BJ (cell line): ENCODE measurements at places on chromosomes 5 and 9.

- DNase-seq: no peak
Observed at GRCh38 chr9:80025796-80026520, 454.2 kb downstream of the TLE4 start.

DNA sequence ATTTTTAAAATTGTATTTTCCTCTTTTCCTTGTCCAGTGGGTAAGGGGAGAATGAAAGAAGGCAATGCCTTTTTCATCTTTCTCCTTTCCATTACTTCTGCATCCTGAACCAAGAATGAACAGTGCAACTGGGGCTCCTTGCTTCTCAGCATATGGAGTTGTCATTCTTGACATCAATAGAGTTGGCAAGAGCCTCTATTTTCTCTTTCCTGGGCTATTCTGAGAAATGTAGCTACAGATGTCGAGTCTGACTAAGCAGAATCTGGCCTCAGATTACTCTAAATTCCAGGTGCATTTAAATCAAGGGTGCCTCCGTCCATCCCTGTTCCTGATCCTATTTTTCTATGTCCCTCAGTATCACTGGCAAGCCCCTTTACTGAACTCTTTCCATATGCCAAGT lies 244.8 kb downstream of the GLIS3 start:
- no peak for DNase-seq

GRCh38 chr9:5263351-5264218 lies 32.4 kb downstream of the INSL4 start:
- DNase-seq: no peak

DNA sequence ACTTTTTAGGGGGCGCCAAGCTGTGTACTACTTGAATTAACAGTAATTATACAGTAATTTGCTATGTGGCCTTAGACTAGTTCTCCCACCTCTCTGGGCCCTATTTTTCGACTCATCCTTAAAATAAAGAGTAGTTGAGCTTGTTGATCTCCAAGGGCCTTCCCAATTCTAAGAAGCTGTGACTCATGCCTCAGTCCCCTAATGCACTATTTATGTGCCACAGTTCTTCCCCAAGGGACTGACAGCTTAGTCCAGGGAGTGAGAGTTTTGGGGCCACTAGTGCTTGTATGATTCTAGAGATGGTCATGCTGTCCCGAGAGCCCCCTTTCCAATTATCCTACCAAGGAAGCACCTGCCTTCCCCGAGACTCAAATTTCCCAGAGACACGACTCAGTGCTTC lies 149.7 kb downstream of the PAPPA start:
- DNase-seq: no peak

GRCh38 chr9:98109052-98109451 lies 10.0 kb downstream of the TRIM14 start:
- DNase-seq: no peak

GRCh38 chr5:125393221-125393815 lies 646.9 kb upstream of the ZNF608 start:
- DNase-seq: no peak

DNA sequence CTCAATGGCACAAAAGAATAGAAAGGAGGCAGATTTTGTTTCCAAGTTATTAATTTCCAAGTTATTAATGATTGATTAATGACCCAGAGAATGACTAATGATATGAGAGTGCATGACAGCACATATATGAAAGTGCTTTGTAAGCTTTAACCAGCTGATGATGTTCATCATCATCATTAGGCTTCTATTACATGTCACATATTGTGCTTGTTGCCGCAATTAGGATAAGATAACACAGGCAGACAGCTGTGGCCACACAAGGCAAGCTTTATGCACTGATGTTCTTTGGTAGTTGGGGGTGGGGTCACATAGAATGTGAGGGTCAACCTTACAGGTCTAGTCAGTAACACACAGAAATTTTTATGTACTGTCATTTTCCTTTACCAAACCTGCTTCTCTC lies 219.7 kb downstream of the TRPM3 start:
- no peak for DNase-seq

- no peak for DNase-seq
Observed at GRCh38 chr5:163508753-163509152, 3.3 kb downstream of the MAT2B start.

DNA sequence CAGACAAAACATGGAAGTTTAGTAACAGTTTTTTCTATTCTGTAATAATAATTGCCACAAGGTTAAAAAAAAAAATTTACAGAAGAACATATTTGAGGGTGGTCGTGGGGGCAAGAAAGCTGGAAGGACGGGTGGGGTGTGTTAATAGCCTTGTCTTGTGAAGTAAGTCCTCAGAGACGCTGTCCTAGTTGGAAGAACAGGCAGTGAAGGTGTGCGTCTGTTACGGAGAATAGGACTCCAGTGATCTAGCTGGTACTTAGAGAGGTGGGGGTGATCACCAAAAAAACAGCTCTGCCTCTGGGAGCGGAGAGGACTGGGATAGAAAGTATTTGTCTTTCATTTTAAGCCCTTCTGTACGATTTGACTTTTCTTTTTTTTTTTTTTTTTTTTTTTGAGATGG lies 17.7 kb downstream of the ABL1 start:
- DNase-seq: no peak

- DNase-seq: no peak
Observed at GRCh38 chr9:137464291-137464999, 5.3 kb upstream of the NSMF start.
